ENCODE measurements at places on chromosomes 13 and 19. TPM values are rescaled to one million over a fixed set of nuclear protein-coding genes. Genes with fewer than 3 reads are reported as not detected.

DNA sequence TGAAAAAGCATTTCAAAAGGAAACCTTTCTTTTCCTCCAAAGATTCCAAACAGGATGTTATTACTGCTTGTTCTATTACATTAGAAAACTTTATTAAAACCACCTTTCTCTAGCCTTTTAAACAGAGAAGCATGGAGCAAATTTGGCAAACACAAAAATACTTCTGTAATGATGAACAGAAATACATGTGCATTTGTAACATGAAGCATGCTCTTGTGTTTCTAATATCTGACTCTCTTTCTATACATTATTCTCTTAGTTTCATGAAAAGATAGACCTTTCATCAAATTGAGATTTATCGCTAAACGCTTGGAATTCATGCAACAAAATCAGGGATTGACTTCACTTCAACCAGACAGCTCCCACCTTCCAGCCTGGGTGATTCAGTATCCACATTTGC, 152.8 kb upstream of the IRS2 start:
- H3K27me3 ChIP-seq, result no peaks in the 10 kb centered on the region
- no peak overlapping the region for H3K27ac ChIP-seq
- H3K36me3 ChIP-seq, result no peaks in the 10 kb centered on the region
- H3K4me1 ChIP-seq, result no peaks in the 10 kb centered on the region

GRCh38 chr19:21321996-21322395, 7.2 kb downstream of the ZNF708 start:
- no peak overlapping the region for H3K4me3 ChIP-seq
- no peak for DNase-seq
- H3K27me3 ChIP-seq, result no peaks in the 10 kb centered on the region
- no peak overlapping the region for H3K27ac ChIP-seq
- H3K36me3 ChIP-seq, result peaks cover 55% of the 10 kb centered on the region

DNA sequence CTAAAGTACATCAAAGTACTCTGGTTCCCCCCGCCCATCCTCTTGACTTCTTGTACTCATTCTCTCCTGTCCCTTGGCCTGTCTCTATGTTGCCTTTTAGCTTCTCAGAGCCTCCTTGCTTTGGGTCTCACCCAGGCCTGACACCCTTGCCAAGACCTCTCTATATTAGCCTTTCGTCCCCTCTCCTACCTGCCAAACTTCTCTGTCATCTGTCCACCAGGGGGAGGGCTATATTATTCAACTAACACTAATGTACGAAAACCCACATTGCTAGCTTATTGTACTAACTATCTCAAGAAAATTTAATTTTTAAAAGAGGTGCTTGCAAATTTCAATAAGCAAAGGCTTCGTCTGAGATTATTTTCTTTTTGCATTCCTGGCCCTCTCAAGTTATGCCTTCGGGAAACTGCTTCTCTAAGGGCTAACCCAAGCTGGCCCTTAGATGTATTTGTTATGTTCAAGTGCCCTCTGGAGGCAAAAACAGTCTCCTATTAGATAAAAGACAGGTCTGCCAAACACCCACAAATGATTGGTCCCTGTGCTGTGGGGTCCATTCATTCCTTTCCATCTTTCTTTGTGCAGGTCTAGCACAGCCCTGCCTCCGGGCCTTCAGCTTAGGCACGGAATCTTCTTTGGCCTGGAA, 6.3 kb upstream of the MRPS31 start:
- H3K4me3 ChIP-seq, result peak overlapping the region; percentile 51
- H3K27me3 ChIP-seq, result no peaks in the 10 kb centered on the region
- H3K4me1 ChIP-seq, result no peaks in the 10 kb centered on the region
- peak; percentile 55 for DNase-seq
- peak overlapping the region; percentile 35 for H3K27ac ChIP-seq

DNA sequence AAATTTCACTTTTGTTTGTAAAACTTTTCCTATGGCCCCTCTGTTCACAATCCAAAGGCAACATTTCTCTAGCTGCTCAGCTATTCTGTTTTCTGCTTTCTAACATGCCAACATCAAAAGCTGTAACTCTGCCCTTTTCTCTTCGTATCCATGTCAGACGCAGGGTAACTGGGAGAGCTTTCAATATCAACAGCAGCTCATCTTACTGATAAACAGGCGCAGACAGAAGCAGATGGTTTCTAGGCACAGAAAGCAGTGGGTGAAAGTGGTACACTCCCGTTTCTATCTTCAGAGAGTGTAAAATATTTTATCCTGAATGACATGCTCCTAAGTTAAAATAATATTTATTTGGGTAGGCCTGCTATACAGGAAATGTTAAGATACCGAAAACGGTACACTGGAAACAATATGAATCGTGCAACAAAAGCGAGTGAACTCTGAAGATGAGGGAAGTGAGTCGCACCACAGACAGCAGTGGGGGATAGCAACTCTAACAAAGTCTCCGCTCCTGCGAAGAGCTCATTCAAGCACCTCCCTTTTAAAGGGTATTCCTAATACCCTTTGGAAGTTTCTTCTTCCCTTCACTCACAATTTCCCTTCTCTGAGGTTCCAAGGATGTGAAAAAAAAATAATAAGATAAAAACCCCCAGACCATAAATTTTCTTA, 798.3 kb downstream of the GPC5 start:
- DNase-seq, result no peak
- no peaks in the 10 kb centered on the region for H3K36me3 ChIP-seq
- no peak overlapping the region for H3K27ac ChIP-seq
- H3K27me3 ChIP-seq, result no peaks in the 10 kb centered on the region

DNA sequence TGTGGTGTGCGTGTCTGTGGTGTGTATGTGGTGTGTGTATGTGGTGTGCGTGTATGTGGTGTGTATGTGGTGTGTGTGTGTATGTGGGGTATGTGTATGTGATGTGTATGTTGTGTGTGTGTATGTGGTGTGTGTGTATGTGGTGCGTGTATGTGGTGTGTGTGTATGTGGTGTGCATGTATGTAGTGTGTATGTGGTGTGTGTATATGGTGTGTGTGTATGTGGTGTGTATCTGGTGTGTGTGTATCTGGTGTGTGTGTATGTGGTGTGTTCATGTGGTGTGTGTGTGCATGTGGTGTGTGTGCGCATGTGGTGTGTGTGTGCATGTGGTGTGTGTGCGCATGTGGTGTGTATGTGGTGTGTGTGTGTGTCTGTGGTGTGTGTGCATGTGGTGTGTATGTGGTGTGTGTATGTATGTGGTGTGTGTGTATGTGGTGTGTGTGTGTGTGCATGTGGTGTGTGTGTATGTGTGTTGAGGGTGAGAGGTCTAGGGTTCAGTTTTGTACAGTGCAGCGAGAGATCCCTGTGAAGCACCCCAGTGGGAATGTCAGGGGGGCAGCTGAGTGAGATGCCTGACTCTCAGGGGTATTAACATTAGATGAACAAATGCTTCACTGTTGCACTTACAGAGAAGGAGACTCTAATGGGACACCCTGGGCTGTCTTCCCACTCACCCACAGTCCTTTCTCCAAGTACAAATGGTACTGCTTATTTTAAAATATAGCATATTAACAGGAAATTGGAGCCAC, 61.3 kb upstream of the MEDAG start:
- H3K36me3 ChIP-seq, result no peaks in the 10 kb centered on the region
- peak; percentile 56 for DNase-seq
- peaks cover 14% of the 10 kb centered on the region for H3K4me1 ChIP-seq

DNA sequence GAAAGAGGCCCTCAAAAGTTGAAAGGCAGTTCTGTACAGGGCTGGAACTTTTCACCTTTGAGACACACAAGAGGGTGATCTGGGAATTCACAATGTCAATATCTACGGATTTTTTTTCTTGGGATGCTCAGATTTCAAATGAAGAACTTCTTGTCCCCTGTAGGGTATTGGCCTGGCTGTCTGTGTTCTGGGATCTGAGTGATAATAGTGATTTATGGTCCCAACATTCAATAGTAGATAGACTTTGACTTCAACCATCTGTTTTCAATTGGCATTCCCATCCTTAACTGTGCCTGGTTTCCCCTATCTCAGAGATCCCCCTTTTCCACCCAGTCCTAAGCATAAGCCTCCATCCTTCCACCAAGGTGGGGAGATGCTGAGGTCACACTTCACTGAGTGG, 274.1 kb downstream of the COG6 start:
- H3K27ac ChIP-seq, result no peak overlapping the region
- no peaks in the 10 kb centered on the region for H3K36me3 ChIP-seq
- DNase-seq, result no peak
- H3K4me1 ChIP-seq, result no peaks in the 10 kb centered on the region

Gene KCNC3
- total RNA-seq, result 1.1 TPM

- no peaks in the 10 kb centered on the region for H3K4me1 ChIP-seq
- DNase-seq, result no peak
- H3K27ac ChIP-seq, result no peak overlapping the region
- peaks cover 9% of the 10 kb centered on the region for H3K36me3 ChIP-seq
- H3K4me3 ChIP-seq, result no peak overlapping the region
Measured at GRCh38 chr19:56423985-56424353, 19.8 kb downstream of the ZNF583 start.

DNA sequence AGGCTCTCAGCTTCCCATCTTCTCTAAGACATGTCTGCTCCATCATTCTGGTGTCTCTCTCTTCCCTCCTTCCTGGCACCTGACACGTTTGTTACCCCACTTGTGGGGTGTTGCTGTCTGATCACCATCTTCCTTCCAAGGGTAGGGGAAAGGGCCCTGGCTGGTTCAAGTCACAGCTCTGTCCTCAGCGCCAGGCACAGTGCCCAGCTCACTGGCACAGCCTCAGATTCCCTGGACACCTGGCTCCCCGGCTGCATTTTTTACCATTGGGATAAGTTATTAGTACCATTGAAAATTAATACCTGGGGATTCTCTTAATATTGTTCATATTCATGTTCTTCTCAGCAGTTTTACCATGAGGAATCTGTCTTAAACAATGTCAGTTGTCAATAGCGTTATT, 50.8 kb upstream of the LDLR start:
- no peak overlapping the region for H3K27ac ChIP-seq
- no peak for DNase-seq
- peaks cover 24% of the 10 kb centered on the region for H3K4me1 ChIP-seq
- peaks cover 80% of the 10 kb centered on the region for H3K36me3 ChIP-seq
- H3K4me3 ChIP-seq, result no peak overlapping the region

Gene PRTN3
- not detected for total RNA-seq

Gene KLK10
- total RNA-seq, result not detected
